ENCODE measurements at places on chromosomes 16 and 17. TPM values are rescaled to one million over a fixed set of nuclear protein-coding genes. Genes with fewer than 3 reads are reported as not detected.

DNA sequence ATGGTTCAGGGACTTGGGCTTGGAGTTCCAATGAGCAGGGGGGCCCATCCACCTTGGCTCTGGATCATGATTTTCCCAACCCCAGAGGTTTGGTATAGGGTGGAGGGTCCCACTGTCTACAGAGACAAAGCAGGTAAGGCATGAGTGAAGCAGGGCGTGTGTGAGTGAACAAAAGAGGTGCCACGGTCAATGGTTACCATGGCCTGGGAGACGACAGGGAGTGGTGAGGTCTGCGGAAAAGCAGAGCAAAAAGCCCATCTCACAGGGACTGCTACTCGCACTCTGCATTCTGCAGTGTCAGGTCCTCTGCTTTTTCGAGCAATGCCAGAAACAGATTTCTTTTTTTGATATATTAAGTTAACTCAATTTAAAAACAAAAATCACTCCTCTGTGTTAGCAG lies 24.6 kb downstream of the MYH11 start:
- no peak for DNase-seq

Gene FZD2
- 27.7 TPM for polyA plus RNA-seq

DNA sequence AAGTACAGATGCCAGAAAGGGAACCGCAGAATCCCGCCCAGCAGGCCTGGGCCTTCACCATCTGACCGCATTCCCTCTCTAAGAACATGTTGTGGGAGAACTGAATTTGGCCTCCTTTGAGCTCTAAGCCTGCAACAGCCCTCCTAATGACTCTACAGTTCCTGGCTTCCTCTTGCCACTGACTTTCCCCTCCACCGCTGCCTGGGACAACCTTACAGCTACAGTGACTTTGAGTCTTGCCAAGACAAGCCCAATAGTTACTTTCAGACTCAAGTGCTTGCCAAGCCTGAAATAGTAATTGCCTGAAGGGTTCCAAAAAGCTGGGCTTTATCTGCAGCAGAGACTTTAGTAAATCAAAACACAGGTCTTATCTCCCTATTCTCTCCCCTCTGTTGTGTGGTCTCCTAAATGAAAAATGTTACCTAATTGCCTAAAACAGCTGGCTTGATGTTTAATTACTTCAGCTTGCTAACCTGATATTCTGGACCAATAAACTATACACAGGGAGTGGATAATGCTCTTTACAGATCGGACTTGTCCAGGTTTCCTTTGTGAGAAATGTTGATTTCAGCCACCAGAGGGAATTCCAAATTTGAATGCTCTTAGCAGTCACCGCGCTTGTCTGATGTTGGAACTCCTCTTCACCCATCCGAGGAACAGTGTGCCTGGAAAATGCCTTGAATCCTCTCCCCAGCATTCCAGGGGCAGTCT lies 85.1 kb upstream of the TBX2 start:
- no peak for DNase-seq

- DNase-seq: peak; percentile 38
These were observed 27.4 kb upstream of the CACNA1H start for GRCh38 chr16:1125471-1125870.

- DNase-seq: no peak
These were observed 8.5 kb downstream of the PECAM1 start for GRCh38 chr17:64382061-64382583.

Gene PIK3R6
- polyA plus RNA-seq: 1.2 TPM

DNA sequence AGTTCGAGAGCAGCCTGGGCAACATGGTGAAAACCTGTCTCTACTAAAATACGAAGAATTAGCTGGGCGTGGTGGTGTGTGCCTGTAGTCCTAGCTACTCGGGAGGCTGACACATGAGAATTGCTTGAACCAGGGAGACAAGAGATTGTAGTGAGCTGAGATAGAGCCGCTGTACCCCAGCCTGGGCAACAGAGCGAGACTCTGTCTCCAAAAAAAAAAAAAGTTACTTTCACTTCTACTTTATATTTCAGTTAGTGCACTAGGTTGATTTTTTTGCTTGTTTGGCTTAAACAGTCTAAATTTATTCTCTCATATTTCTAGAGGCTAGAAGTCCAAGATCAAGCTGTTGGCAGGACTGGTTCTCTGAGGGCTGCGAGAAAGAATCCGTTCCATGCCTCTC lies 13.4 kb downstream of the CCDC102A start:
- DNase-seq: no peak

DNA sequence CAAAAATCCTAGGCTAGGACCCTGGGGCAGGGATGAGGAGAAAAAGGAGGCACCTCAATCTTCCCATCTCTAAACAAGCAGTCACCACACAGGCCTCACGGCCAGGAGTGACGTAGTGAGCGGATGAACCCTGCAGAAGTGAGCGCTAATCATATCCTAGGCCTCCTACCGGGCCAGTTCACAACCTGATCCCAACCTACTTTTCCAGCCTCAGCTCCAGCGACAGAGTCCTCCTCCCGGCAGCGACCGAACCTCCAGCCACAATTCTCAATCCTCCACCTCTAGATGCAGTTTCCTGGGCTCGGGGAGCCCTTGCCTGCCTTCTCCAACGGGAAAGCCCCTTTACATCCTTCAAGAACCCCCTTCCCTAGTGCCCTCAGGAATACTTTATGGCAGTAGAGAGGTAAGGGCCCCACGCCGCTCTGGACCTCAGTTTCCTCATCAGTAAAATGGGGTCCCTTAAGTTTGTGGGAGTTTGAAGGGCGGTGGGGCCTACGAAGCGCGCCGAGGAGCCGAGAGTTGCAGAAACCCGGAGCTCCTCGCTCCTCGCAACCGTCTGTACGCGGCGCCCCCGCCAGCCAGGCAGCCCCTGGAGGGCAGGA lies 1.4 kb downstream of the ZNF668 start:
- no peak for DNase-seq

DNA sequence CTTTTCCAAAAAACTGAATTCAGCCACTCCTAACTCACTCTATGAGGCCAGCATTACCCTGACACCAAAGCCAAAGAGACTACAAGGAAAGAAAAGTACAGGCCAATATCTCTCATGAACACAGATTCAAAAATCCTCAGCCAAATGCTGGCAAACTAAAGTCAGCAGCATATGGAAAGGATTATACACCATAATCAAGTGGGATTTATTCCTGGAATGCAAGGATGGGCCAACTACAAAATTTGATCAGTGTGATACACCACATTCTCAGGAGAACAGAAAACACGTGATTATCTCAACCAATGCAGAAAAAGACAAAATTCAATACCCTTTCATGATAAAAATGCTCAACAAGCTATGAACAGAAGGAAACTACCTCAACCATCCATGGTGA lies 7.7 kb upstream of the AATK start:
- no peak for DNase-seq

Gene GP2
- polyA plus RNA-seq: 3.3 TPM

GRCh38 chr16:22813948-22814710 lies at the start of gene HS3ST2:
HS3ST2 (plus strand) TSS chr16:22814162; CDS start chr16:22814611, 449 bp downstream.
- peak; percentile 5 for DNase-seq

DNA sequence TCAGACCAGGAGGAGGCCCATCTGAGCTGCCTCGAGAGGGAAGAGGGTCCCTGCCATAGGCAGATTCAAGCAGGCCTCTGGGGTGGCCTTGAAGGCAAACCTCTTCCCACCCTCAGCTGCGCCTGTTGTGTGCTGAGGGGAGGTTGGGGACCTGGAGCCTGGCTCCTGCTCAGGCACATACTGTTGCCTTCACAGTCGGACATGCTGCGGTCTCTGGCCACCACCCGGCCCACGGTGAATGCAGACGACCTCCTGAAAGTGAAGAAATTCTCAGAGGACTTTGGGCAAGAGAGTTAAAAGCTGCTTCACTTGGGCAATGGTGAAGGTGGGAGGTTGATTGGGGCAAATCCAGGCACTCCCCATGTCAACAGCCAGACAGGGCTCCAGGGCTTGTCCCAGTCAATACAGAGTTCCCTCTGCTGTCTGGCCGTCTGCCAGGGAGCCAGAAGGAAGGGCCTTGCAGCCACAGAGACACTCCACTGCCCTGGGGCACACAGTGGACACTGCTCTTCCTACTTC lies 6.3 kb downstream of the PDF start:
- no peak for DNase-seq

- DNase-seq: no peak
These were observed 23.4 kb upstream of the MYO15B start for GRCh38 chr17:75564195-75564594.

Gene ATMIN
- 38.7 TPM for polyA plus RNA-seq

Gene NEK8
- 7.8 TPM for polyA plus RNA-seq
